ENCODE measurements at places on chromosomes 2 and 18. TPM values are rescaled to one million over a fixed set of nuclear protein-coding genes. Genes with fewer than 3 reads are reported as not detected.

DNA sequence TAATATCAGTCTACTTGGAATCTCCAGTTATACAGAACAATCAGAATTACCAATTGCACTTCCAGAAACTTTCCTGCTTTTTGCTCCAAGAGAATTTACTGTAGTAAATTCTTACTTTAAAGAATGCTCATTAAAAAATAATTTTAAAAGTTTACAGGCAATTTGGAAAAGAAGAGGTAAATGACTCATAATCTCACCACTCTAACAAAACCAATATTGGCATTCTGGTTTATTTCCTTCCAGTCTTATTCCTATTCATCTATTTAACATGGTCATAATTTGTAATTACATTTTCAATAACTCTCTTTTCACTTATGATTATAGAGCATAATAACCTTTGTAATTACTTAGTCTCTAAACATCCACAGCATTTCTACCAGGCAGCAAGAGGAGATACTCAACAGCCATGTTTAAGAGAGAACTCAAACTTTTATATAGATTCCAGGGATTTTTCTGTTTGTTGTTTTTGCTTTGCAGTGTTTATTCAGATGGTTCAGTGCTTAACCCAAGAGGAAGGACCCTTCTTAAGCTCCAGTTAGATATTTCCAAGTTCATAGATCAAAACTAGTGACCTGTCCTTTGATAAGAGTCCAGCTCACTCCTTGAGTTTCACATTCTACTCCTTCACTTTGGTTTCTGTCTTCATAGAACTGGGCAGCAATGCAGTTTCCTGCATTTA lies 464.7 kb downstream of the TXNL1 start:
- no peak for DNase-seq

DNA sequence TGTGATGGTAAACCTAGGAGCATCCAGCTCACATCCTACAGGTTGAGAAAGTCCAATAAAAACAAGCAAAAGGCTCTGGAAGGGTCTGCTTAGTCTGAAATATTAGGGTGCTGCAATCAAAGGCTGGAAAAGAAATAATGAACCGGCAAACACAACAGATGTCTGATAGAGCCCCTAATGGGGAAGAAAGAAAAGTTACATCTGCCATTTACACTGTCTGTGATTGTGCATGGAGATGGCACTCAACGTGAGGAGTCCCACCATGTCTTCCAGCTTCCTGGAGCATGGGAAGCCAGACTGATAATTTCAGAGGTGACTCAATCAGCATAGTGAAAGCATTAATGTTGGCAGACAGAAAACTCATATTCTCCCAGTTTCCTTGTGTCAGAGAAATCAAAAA lies 307.8 kb downstream of the EPHA4 start:
- DNase-seq: no peak

GRCh38 chr18:61352059-61352458 lies 18.8 kb downstream of the CDH20 start:
- no peak for DNase-seq

CXCR1 gene
- total RNA-seq: not detected

DNA sequence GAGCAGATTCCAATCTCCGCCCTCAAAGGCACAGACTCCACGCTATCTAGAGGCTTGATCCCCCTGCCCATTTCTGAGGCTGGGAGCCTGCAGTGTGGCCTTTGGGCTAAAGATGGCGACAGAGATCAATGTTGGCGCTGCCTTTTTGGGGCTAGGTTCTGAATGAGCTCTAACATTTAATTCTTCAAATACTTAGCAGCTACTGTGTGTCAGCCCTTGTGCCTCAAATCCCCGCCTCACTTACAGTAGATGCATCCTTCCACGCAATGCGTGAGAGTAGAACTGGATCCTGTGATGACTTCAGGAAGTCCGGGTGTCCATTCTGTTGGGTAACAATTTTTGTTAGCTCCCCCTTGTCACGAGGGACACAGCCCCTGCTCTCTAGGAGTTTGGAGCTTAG lies 12.4 kb downstream of the IL1F10 start:
- peak; percentile 73 for DNase-seq

- no peak for DNase-seq
These were observed 158.7 kb downstream of the PXDN start for GRCh38 chr2:1585635-1586034.

GRCh38 chr2:111662771-111663470 lies 221.1 kb downstream of the ANAPC1 start:
- peak; percentile 71 for DNase-seq

HAAO gene
- total RNA-seq: 0.86 TPM

DNA sequence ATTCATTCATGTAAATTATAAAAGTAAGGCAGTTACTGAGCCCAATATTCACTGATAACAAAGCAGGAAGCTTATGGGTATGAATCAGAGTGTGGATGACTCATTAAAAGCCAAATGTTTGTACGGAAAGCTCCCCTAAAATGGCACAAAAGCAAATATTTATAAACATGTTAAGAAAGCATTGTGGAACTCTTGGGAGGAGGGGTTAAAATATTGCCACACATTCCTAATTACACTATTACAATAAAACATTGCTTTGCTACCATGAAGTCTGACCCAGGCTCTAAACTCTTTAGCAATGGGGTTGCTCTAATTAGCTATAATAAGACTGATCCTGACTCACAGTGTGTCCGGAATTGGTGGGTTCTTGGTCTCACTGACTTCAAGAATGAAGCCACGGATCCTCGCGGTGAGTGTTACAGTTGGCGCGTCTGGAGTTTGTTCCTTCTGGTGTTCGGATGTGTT lies 110.9 kb downstream of the NAB1 start:
- DNase-seq: no peak

GRCh38 chr18:79697178-79697577 lies 17.6 kb downstream of the CTDP1 start:
- DNase-seq: no peak

DNA sequence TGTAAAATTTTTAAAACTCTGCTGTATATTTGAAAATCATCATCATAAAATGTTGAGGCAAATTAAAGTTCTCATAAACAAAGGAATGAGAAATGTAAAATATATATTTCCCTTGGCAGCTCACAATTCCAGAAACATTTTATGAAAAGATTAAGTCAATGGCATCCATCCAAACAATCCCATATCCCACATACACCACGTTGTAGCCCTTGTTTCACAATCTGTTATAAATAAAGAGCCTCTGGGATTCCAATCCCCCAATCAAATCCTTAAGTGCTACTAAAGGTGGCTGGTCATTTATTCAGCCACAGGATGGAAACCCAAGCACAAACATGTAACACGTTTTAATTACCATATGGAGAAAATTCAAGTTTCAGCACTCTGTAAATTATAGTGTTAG lies 51.7 kb downstream of the GFPT1 start:
- no peak for DNase-seq

EGR4 gene
- 0.41 TPM for total RNA-seq

ZAP70 gene
- 156 TPM for total RNA-seq

DNA sequence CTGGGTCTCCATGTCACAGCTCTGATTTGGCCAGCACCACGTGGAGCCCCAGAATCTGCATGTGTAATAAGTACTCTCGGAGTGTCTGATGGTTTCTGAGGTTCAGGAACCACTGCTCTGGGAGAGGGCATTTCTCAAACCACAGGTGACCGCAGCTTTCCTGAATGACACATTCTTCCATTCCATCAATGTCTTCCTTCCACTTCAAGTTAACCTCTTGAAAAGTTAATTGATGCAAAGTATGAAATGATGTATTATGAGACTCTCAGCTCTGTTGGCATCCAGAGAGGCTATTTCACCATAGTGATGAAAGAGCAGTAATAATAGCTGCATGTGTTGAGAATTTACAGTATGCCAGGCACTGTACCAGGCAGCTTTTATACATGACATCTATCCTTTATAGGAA lies 61.3 kb upstream of the CRIM1 start:
- peak; percentile 52 for DNase-seq

DNA sequence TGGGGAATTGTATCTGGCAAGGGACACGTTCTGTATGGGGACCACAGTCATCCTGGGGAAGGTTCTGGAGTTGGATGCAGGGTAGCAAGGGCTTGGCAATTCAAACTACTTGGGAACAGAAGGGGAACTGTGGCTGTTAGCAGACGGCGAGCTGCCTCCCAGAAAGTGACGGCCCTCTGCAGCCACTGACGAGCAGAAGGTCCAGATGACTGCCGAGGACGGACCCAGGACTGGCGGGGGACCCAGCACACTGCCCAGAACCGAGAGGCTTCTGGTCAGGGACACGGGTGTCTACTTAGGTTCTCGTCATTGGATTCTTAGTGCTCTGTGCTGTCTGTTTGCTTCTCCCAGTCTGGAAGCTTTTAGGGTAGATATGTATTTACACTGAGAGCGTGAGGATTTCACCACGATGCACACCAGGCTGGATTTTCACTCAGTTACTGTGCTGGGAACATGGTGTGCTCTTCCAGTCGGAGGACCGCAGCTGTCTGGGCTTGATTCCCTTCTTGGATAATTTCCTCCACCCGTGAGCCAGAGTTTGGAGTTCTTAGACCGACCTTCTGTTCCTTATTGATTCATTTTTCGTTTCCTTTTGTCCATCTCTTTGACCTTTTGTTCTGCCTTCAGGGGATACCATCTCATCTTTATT lies 13.4 kb downstream of the GPR35 start:
- no peak for DNase-seq

GRCh38 chr2:26483516-26483915 lies 5.6 kb upstream of the OTOF start:
- no peak for DNase-seq

SNORC gene
- 2.1 TPM for total RNA-seq

DNA sequence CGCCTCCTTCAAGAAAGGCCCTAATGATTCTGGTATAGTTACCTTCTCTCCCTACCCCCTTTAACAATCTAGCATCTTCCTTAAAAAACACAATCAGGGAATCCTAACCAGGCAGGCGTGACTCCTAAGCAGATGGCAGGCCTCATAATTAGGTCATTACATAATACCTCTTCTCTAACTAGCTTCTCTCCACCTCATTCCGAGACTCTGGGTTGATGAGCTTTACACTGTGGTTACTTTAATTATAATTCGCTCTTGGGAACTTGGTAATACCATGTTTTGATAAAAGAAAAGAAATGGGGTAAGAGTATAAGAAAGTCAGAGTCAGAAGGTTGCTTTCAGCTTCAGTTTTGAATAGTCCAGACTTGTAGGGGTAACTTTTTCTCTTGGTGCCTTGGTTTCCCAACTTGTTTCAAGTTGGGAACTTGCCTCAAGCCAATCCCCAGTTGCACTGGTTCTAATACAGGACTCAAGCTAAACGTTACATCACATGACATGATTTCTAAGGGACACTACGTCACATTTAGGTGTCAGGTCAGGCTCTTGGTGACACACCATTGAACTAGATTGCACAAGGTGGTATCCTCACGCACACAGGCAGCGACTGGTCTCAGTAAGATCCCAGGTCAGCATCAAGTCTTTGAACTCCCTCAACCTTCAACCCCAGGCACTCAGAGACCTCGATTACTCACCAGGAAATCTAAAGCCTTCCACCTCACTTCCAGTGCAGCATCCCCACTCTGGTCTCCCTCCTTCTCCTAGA lies 59.2 kb downstream of the AAK1 start:
- DNase-seq: peak; percentile 24

DNA sequence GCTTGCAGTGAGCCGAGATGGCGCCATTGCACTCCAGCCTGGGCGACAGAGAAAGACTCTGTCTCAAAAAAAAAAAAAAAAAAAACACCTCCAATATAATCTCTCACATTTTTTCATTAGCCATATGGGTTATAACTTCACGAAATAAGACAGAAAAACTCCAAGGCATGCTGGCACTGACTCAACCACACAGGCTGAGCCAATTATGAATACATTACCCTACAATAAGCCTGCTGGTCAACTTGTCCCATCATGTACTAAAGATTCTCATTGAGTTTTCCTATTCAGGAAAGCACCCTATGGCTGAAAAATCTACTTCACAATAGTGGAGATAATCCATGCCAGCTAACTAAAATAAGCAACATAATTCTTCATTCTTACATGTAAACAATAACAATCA lies 12.8 kb upstream of the MAP3K20 start:
- no peak for DNase-seq

DNA sequence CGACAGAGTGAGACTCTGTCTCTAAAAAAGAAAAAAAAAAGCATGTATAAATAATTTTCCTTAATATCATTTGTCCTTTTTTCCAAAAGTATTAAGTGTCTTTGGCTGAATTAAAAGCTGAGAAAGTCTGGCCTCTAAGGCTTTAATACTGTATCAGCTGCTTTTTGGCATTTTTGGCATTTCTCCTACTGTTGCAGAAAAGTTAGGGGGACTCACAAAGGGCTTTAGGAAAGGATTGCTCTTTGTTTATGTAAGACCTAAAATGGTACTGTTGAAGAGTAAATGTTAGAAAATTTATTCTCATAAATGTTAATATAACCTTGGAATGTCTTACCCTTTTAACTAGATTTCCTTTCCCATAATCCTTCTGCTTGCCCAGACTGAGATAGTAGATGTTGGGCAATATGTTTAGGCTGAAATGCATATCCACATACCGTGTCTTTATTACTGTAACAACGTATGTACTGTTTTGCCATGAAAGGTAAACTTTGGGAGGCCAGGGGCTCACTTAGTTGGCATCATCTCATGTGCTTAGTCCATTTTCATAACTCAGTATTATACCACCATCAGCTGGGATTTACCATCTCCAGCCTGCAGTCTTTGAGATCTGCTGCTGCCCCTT lies 18.0 kb upstream of the STON1 start:
- no peak for DNase-seq

DNA sequence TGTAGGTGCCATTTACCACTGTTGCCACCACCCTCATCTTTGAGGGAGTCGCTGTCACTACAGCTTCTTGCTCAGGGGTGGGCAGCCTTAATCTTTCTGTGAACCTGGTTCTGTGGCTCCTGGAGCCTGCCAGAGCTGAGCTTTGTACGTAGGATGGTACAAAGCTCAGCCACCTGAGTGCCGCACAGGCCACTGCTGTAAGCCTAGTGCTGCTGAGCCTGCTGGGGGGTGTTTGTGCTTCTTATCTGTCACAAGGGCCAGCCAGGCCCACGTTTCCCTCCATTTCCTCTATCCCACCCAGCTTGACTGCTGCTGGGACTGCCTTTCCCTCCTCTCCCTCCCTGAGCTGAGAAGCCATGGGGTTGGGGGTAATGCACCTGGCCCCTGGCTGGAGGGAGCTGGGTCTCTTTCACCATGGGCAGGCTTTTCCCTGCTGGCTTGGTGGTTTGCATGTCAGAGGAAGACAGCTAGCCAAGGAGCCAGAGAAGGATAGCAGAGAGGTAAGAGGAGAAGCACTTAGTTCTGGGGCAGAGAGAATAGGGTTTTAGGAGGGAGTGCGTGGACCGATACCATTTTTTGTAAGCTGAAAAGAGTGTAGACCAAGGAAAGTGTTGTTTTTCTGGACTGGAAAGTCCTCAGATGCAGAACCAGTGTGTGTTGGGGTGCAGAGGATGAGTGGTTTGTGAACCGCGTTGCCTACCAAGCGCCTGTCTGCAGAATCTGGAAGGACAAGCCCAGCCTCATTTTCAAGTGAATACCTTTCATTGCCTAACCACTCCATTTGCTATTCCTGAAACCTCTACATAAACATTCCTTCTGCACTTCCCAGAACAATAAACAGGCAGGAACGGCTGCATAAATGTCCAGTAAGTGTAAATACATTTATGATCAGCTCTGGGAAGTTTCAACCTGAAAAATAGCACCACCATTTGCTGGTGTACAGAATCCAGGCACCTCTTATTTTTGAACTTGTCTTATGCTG lies 45.1 kb upstream of the FHL2 start:
- no peak for DNase-seq

GRCh38 chr2:103346780-103347179 lies 584.9 kb downstream of the TMEM182 start:
- no peak for DNase-seq

- no peak for DNase-seq
These were observed 52.6 kb downstream of the CXCR4 start for GRCh38 chr2:136065384-136065783.

CYP27C1 gene
- total RNA-seq: not detected

IL36A gene
- not detected for total RNA-seq

GRCh38 chr2:189836644-189837043 lies 52.4 kb downstream of the PMS1 start:
- no peak for DNase-seq
